Fibroblast of villous mesenchyme (primary cell): ENCODE measurements at places on chromosomes 13 and 19. TPM values are rescaled to one million over a fixed set of nuclear protein-coding genes. Genes with fewer than 3 reads are reported as not detected.

The CNFN gene
- 0.32 TPM in 1 of 2 replicates, not detected in the other for total RNA-seq

DNA sequence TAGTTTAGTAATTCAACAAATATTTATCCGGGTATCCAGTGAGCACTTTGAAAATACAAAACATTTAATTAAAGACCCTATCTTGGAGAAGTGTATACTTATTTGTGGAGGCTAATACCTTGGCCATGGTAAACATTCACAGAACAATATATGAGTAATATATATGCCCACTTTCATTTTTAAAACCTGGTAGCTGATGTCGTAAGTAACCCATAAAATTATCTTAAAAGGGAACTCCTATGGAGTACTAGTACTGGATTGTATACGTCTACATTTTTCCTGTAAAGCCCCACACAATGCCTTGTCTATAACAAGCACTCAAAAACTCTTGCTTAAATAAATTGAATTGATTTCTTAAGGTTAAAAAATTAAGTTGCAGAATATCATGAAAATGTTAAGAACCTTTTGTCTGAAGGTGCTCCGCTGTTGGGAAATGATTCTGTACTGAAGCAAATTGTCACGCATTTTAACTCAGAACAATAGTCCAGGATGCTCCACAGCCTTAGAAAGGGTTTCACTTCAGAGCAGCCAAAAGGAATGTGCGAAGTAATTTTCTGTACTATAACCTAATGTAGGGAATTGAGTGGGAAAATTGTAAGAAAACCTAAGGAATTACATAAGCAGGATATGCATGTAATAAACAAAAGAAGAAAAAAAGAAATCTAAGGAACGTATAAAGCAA, 58.9 kb upstream of the C1QTNF9 start:
- DNase-seq: no peak

- DNase-seq: no peak
Observed at GRCh38 chr13:97356592-97356991, 77.4 kb upstream of the RAP2A start.

- peak; percentile 24 for DNase-seq
Observed at GRCh38 chr13:95530178-95530577, 22.3 kb upstream of the CLDN10 start.

The BEST2 gene
- total RNA-seq: not detected in 2 replicates

- DNase-seq: no peak
Observed at GRCh38 chr13:38542601-38543000, 144.3 kb upstream of the FREM2 start.

DNA sequence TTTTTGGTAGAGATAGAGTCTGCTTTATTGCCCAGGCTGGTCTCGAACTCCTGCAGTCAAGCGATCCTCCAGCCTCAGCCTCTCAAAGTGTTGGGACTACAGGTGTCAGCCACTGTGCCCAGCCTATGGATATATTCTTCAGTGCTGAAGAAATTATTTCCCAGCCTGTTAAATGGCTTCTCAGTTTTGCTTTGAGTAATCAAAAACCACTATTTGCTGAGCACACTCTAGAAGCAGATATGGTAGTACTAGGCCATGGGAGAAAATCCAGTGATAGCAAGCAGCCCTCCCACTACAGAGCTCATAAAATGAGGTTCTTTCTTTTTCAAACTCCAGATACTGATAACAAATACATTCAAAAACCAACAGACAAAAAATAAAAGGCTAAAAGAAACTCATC, 80.6 kb upstream of the CLDN10 start:
- no peak for DNase-seq
